Heart left ventricle (tissue), 16 donors: ENCODE measurements at places on chromosomes 2 and 18.
A peak's percentile ranks its signal among the peaks of the same experiment; 100 is the strongest.

DNA sequence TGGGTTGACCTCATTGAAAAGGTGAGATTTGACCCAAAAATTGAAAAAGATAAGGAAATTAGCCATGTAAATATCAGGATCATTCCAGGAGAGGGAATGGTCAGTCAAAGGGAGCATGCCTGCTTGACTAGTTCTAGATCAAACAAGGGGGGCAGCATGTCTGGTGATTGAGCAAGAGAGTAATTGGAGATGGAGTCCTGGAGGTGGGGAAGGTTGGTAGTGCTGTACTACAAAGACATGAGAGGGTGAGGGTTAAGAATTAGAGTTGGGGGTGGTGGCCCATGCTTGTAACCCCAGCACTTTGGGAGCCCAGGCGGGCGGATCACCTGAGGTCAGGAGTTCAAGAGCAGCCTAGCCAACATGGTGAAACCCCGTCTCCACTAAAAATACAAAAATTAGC lies 2.0 kb downstream of the MRPL30 start:
- no peak overlapping the region for H3K27ac ChIP-seq
- H3K4me3 ChIP-seq, result no peak overlapping the region
- peaks cover 37% of the 10 kb centered on the region for H3K4me1 ChIP-seq
- H3K27me3 ChIP-seq, result no peaks in the 10 kb centered on the region
- no peak for DNase-seq

- H3K27ac ChIP-seq, result no peak overlapping the region
- H3K36me3 ChIP-seq, result no peaks in the 10 kb centered on the region
- no peak for DNase-seq
- no peaks in the 10 kb centered on the region for H3K27me3 ChIP-seq
- H3K4me3 ChIP-seq, result no peak overlapping the region
- no peaks in the 10 kb centered on the region for H3K4me1 ChIP-seq
These were observed 44.3 kb upstream of the ZDBF2 start for GRCh38 chr2:206230060-206230762.

GRCh38 chr2:73952499-73953446 lies 26.1 kb downstream of the DGUOK start:
- peak; percentile 48 for DNase-seq
- no peaks in the 10 kb centered on the region for H3K4me1 ChIP-seq
- H3K4me3 ChIP-seq, result no peak overlapping the region
- H3K27ac ChIP-seq, result no peak overlapping the region
- no peaks in the 10 kb centered on the region for H3K27me3 ChIP-seq

GRCh38 chr2:73350035-73350691 lies 35.5 kb upstream of the ALMS1 start:
- H3K4me1 ChIP-seq, result no peaks in the 10 kb centered on the region
- DNase-seq, result no peak
- H3K4me3 ChIP-seq, result no peak overlapping the region
- H3K27me3 ChIP-seq, result no peaks in the 10 kb centered on the region
- no peak overlapping the region for H3K27ac ChIP-seq

GRCh38 chr2:98730053-98730706 lies 752 bp downstream of the MGAT4A start:
- peak overlapping the region; percentile 73 for H3K4me3 ChIP-seq
- H3K27me3 ChIP-seq, result no peaks in the 10 kb centered on the region
- H3K27ac ChIP-seq, result peak overlapping the region; percentile 82
